Osteoblast (primary cell): ENCODE measurements at places on chromosomes 6 and 20.

DNA sequence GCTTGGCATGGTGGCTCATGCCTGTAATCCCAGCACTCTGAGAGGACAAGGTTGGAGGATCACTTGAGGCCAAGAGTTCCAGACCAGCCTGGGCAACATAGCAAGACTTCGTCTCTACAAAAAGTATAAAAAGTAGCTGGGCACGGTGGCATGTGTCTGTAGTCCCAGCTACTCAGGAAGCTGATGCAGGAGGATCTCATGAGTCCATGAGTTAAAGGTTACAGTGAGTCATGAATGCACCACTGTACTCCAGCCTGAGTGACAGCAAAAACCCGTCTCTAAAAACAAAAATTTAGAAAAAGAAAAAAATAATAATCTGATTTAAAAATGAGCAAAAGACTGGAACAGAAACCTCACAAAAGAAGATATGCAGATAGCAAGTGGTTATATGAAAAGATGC is 279.7 kb downstream of the RNGTT start:
- DNase-seq = no peak

DNA sequence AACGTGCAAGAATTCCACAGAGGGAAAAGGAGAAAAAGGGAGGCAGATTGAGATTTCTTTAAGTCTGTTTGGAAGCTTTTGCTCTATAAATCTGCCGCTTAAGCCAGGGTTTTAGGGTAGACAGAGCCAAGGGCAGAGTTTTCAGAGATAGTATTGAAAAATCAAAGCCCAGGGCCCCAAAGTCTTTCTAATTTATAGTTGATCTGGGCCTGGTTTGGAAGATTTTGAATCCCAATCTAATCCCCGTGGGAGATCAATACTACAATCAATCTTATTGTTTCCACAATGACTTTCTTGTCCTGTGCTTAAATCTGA is 3.3 kb downstream of the BMP2 start:
- no peak for DNase-seq

GRCh38 chr20:21167261-21167660 is 41.4 kb downstream of the KIZ start:
- DNase-seq = no peak

GRCh38 chr6:35078896-35079295 is 62.2 kb downstream of the TCP11 start:
- peak; percentile 67 for DNase-seq

- no peak for DNase-seq
These were observed 41.8 kb downstream of the RBM38 start for GRCh38 chr20:57432862-57433491.

DNA sequence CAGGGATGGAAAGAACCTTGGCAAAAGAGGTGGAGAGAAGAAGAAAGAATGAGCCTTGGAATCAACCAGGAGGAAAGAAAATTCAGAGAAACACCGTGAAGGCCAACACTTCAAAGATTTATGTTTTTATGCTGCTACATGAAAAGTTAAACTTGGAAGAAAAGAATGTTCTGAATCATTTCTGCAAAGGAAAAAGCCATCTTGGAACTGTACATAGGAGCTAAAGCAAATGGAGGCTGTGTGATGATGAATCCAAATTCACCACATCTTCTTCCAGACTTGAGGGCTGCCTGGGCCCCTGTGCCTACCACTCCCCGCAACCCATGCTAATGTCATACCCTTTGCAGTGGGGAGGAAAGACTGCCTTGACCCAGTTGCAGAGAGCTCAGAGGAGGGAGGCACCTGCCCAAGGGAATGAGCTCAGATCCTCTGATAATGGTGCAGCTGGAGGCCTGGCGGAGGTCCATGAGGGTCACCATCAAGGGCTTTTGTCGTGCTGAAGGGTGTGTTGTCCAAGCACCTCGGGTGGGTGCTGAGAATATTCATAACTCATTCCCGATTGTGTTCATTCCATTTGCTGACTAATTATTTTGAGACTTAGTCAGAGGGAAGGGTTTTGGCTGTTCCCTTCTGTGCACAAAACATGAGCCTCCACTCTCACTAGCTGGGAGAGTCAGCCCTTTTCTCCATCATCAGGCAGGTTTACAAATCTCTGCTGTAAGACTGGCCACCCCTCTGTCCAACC is 245.8 kb upstream of the JAG1 start:
- DNase-seq = peak; percentile 51

DNA sequence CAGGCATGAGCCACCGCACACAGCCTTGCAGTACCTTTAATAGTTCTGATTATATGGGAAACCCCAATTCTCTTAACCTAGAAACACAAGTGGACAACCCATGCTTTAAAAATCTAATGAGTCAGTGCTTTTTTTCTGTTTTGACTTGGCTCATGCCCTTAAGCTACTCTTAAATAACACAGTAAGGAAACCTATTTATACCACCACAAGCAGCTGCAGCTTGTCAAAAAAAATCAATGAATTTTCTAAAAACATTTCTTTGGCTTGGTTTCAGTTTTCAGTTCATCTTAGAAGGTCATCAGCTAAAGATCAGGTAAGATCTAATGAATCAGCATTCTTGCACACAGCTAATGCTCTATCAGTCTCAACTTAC is 124.1 kb upstream of the DST start:
- peak; percentile 69 for DNase-seq

GRCh38 chr6:146890644-146891434 is 292.1 kb downstream of the ADGB start:
- DNase-seq = no peak

GRCh38 chr6:127342296-127342945 is 988 bp downstream of the ECHDC1 start:
- peak; percentile 53 for DNase-seq

GRCh38 chr6:54106727-54107126 is 4.5 kb upstream of the MLIP start:
- DNase-seq = no peak

DNA sequence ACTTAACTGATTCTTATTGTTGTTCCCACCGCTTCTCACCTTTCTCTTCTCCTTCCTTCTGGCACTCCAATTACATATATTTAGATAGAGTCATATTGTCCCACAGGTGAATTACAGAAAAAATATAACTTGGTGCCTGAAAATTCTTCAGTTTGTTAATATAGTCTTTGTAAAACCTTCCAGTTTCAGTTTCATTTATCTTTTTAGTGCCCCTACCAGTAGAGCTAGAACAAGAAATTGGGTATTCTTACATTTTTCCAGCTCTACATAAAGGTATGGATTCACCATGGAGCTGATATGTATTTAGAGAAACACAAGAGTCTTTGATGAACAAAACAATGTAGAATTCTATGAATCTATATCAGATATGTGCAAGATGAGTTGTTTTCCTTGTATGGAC is 10.7 kb downstream of the MANEA start:
- DNase-seq = no peak

GRCh38 chr20:38143646-38144554 is 21.2 kb downstream of the TGM2 start:
- DNase-seq = peak; percentile 97
